ENCODE measurements at places on chromosomes 6 and 20.
A peak's percentile ranks its signal among the peaks of the same experiment; 100 is the strongest.

DNA sequence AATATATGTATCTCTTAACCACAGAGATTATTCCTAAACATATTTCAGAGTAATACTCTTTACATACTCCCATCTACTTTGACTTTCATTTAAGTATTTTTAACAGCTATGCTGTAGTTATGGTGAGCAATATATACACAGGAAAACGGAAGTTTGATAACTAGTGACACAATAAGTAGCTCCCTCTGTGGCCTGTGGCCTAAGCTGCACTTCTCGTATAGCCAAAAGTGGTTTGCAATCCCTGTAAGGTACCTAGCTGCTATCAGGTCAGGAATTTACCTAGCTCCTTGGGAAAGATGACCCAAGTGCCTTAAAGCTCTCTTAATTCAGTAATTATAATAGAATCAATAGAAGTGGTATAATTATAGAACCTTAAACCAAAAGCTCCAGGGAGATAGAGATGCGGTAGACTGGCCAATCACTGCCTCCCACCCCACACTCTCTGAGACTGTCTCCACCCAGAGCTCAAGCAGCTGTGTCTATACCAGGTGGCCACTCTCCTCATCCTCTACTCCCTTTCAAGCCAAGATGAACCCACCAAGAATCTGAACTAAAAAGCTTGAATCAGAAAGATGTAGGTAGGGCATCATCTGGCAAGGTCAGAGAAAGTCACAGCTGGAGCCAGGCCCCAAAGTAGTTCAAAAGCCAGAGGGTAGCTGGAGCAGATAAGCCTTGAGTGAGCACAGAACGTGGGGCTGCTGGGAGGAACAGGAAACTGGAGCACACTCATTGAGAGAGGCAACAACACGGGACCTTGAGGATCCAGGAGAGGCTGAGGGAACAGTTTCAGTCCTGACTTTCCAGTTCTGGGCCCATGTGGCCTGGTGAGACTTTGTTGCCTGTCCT is 84.9 kb upstream of the ASF1A start:
- DNase-seq = no peak

GRCh38 chr6:41936073-41936837 is 5.4 kb downstream of the CCND3 start:
- peak; percentile 60 for DNase-seq

GRCh38 chr6:151475653-151476523 is 17.9 kb upstream of the CCDC170 start:
- no peak for DNase-seq

- no peak for DNase-seq
These were observed 147.7 kb upstream of the RPS6KA2 start for GRCh38 chr6:166774770-166775169.

GRCh38 chr6:29525311-29525639 is 34.3 kb downstream of the UBD start:
- DNase-seq = no peak

- no peak for DNase-seq
These were observed 121.6 kb downstream of the ADAT2 start for GRCh38 chr6:143328876-143329275.

DNA sequence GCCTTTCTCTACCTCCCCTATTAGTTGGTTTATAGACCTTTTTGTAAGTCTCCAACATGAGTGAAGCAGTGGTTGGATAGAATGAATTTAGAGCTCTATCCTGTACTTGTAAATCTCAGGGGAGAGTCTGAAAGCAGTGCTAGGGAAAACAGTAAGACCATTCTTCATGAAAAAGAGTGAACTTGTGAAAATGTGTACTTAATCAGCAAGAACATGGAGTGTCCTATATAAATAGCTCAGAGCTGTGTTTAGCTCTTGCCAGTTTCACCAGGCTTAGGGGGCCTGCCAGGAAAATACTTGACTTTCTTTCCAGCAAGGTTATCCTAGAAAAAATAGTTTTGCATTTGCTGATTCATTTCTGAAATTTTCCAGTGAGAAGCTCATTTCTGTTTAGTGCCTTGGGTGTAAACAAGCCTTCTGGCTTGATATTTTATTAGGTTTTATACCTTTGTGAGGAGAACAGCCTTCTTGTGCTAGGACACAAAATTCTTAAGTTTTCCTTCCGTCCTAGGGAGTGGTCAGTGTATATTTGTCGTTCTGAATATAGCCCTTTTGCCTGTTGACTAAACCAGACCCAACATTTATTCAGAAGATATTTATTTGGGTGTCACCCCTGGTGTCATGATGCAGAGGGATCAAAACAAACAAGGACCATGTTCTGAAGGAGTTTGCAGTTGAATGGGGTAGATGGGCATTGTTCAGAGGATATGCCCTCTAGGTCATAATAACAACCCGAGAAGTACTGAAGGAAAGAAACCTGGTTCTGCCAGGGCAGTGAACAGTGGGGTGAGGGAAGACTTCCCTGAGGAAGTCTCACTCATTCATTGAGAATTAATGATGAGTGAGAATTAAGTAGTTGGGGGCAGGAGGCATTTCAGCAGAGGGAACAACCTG is 7.6 kb downstream of the ARFGEF2 start:
- no peak for DNase-seq

DNA sequence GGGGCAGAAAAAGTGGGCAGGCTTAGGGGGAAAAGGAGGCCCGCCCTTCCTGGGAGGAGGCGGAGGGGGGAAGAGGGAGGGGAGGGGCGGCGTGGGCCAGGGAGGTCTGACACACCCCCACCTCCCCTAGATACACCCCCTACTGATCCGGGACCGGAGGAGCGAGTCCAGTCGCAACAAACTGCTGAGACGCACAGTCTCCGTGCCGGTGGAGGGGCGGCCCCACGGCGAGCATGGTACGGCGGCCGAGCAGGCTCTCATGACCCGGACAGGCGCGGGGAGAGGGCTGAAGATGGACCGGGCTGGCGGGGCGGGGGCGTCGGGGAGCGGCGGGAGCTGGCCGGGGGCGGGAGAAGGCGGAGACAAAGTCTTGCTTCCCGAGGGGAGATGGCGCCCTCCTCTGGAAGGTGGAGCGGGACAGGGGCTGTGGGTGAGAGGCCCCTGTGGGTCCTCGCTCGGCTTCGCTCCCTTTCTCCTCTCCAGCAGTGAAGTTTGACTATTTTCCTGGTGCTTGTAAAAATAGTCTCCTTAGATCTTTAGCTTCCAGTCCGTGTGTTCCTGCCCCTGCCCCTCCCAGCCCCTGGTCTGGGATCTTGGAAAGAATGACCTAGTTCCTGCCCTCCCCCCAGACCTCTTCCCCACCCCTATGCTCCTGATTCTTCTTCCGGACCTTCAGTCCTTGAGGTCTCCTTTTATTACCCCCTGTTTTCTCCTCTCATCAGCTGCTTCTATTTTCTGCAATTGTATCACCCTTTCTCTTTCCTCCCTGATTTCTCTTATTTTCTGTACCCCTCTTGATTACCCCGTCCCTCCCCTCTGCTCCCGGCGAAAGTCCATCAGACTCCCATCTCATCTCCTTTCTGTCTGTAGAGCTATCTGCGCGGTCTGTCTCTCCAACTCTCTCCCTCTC is 6.1 kb downstream of the SYNGAP1 start:
- peak; percentile 82 for DNase-seq

- no peak for DNase-seq
These were observed 25.0 kb downstream of the TGM6 start for GRCh38 chr20:2405693-2406065.

DNA sequence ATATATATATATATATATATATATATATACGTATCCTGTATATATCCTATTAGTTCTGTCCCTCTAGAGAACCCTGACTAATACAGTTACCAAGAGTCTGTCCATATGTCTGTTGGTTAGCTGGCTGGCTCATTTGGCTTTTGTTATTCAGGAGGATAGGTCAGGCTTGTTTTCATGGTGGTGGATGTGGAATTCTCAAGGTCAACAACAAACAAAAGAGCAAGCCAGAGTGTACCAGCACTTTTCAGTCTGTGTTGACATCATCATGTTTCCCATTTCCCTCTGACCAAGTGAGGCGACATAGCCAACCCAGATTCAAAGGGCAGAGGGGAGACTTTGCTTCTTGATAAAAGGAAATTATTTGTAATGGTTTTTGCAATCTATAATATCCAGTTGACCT is 88.5 kb upstream of the PTCHD4 start:
- no peak for DNase-seq

- peak; percentile 84 for DNase-seq
These were observed 29.3 kb downstream of the TRIM38 start for GRCh38 chr6:25991785-25992412.

DNA sequence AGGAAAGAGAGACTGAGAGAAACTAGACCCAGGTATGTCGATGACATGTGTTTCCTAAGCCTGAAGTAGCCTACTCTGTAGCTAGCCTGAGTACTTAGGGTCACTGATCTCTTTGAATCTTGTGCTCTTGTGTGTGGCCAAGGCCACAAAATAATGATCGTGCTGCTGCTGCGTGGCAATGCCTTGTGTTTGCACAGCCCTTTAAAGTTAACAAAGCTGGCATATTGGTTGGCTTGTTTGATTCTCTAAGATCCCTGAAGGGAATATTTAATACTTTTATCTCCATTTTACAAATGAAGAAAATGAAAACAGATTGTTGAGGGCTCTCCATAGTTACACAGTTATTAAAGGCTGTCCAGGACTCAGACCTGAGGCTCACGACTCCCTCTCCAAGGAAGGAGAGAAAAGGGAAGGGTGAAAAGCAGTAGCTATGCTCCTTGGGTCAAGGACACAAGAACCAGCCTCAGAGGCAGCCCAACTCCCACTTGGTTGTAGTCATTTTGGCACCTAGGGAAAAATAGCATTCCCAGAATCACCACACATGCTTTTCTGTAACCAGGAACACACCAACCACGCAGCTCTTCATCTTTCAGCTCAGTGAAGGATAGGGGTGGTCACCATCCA is 130.7 kb downstream of the LRFN2 start:
- DNase-seq = no peak

GRCh38 chr6:136887953-136888352 is 34.1 kb upstream of the SLC35D3 start:
- peak; percentile 26 for DNase-seq

DNA sequence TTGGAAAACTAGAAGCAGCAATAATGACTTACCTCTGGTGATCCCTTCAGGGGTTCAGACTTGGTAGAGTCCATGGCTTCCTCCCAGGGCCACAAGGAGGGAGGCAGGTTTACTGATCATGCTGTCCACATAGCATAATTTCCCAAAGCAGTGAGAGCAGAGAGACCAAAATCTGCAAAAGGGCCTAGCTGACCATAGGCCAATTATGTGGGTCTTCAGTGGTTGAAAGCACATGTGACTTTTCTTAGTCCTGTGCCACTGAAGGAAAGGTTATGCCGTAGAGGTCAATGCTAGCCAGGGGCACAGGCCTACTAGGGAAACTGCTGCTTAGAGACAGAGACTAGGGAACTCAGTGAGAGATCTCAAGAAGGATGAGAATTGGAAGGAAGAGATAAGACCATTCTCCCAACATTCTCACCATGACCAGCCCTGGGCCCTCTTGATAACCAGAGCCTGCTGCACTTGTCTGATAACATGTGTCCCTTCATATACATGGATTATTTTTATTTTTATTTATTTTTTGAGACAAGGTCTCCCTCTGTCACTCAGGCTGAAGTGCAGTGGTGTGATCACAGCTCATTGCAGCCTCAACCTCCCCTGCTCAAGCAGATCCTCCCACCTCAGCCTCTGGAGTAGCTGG is 2.0 kb upstream of the GTPBP2 start:
- no peak for DNase-seq

GRCh38 chr20:15699431-15700146 is 873.7 kb downstream of the KIF16B start:
- DNase-seq = no peak

GRCh38 chr6:110114004-110114403 is 65.5 kb downstream of the WASF1 start:
- no peak for DNase-seq

DNA sequence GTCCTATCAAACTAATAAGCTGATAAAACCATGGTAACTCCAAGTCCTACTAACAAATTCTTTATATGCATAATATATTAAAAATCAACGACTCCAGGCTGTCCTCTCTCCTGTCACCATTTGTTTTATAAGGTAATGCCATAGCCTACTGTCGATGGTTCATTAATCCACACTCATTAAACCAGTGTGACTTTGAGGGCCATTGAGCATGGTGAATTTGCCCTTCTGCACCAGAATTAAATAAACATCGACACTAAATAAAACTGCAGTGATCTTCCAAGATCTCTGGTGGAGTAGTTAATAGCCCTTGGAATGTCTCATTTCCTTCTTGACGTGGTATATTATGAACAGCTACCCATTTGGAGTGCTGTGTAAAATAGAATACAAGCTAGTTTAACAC is 358.5 kb downstream of the CBLN4 start:
- no peak for DNase-seq

- no peak for DNase-seq
These were observed 853.8 kb upstream of the FLRT3 start for GRCh38 chr20:15191082-15191723.

DNA sequence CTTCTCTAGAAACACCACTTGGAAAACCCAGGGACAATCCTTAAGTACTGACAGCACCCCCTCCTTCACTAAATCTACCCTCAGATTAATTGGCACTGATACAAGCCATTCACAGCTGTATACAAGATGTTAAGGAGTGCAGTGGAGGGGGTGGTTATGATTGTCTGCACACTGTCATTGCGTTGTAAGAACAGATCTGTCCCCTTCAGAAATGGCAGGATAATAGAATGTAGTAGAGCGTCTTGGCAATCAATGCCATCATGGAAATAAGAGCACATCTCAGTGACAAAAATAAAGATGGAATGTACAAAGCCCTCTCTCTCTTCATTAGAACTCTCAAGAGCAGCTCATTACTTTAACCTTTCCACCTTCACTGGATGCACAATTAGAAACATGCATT is 324.9 kb upstream of the TBX18 start:
- DNase-seq = no peak

GRCh38 chr6:2865694-2866151 is 24.1 kb upstream of the SERPINB1 start:
- DNase-seq = no peak

DNA sequence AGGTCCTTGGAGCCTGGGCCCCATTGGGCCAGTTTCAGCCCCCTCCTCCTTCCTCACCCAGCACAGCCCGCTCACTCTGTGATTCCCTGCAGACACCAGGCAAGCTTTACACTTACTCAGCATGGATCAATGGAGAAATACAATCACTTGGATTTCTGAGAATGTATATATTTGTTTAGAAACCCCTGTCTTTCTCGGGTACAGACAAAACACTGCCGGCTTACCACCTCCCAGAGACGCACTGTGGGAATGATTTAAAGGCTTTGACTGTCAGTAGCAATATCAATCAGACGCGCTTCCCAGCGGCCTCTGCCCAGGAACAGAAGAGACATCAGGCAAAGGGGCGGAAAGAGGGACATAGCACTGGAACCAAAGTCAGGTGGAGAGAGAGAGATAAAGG is 186.5 kb downstream of the MAFB start:
- no peak for DNase-seq

GRCh38 chr6:166877906-166878305 is 78.4 kb downstream of the RNASET2 start:
- DNase-seq = no peak

GRCh38 chr6:90079560-90080490 is 185.6 kb downstream of the GJA10 start:
- no peak for DNase-seq
